ENCODE measurements at places on chromosomes 1 and 21.

GRCh38 chr1:84712276-84712874 is 22.1 kb upstream of the SSX2IP start:
- DNase-seq, result no peak

DNA sequence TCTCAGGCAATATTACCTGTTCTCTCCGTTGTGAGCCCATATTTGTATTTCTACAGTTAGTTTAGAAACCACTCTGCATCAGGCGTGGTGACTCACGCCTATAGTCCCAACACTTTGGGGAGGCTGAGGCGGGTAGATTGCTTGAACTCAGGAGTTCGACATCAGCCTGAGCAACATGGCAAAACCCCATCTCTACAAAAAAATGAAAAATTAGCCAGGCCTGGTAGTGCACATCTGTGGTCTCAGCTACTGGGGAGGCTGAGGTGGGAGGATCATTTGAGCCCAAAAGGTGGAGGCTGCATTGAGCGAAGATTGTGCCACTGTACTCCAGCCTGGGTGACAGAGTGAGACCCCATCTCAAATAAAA is 19.7 kb upstream of the ID3 start:
- DNase-seq, result no peak

DNA sequence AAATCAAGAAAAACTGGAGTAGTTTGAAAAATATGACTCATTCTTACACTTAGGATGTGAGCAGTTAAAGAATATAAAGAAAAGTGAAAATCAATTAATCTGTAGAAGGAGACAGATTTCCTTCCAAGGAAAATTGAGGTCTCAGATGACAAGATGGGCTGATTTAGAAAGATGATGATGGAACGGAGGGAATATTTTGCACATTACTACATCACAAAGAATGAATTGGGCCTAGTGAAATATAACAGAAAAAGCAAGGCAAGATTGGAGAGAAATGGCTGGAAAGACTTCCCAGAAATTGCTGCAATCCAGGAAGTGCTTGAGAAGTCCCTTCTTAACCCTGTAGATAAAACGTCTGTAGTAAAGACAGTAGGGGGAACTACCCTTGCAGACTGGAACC is 169.1 kb upstream of the SYT6 start:
- no peak for DNase-seq

GRCh38 chr1:109757936-109758786 is 5.6 kb downstream of the EPS8L3 start:
- no peak for DNase-seq

- no peak for DNase-seq
Observed at GRCh38 chr1:240878631-240879030, 266.7 kb upstream of the GREM2 start.

- DNase-seq, result no peak
Observed at GRCh38 chr1:28258628-28259251, 578 bp upstream of the SESN2 start.

GRCh38 chr1:207033302-207033701 is 746 bp upstream of the C1orf116 start:
- no peak for DNase-seq

- no peak for DNase-seq
Observed at GRCh38 chr21:44695641-44696040, 1.3 kb upstream of the KRTAP10-12 start.

DNA sequence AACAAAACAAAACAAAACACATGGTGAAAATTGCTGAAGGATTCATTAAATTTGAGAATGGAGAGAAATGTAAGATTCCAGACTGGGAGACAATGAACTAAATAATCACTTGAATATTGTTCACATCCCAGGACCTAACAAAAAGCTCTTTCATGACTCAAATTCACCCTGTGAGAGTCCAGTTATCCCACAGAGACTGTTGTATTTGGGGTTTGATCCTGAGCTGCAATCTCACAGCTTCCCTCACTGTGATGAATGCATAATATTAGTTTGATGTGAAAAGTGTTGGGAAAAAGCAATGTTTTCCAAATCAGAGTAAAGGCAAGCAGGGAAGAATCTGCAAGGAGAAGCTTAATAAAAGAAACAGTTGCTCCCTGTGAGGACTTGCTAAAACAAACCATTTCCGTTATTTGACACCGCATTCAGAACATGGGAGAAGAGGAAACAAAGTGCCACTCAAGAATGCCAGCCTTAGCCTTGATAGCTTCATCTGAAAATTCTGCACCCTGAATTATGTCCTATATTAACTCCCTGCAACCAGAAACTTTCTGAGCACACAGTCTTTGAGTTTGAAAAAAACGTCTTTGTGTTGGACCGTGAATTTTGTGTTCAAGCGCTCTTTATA is 208.8 kb downstream of the DAB1 start:
- DNase-seq, result no peak

DNA sequence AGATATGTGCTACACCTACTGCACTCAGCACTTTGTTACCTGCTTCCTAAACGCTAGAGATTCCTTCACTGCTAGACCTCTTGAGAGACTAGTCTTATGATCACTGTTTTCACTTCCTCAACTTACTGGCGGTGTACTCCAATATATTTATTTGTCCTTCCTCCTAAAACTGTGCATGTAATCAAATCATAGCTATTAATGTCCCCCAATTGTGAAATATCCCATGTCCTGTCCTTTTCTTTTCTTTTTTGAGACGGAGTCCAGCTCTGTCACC is 3.4 kb downstream of the SOAT1 start:
- DNase-seq, result no peak

GRCh38 chr1:234503193-234504050 is 24.4 kb upstream of the TARBP1 start:
- DNase-seq, result no peak

DNA sequence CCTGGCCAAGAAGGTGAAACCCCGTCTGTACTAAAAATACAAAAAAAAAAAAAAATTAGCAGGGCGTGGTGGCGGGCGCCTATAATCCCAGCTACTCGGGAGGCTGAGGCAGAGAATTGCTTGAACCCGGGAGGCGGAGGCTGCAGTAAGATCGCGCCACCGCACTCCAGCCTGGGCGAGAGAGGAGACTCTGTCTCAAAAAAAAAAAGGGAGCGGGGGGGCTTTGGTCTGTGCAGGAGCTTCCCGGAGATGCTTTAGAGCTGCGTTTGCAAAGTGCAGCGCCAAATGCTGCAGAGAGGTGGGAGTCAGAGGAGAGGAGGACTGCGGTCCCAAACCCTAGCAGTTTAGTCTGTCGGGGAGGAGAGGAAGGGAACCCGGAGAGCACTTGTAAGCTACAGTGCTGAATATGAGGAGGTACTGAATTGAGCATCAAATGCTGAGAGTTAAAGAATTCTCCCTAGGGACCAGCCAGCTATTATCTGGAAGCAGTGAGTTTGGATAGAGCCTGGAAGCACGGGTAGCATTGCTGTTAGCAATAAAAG is 569 bp downstream of the FALEC start:
- DNase-seq, result no peak

DNA sequence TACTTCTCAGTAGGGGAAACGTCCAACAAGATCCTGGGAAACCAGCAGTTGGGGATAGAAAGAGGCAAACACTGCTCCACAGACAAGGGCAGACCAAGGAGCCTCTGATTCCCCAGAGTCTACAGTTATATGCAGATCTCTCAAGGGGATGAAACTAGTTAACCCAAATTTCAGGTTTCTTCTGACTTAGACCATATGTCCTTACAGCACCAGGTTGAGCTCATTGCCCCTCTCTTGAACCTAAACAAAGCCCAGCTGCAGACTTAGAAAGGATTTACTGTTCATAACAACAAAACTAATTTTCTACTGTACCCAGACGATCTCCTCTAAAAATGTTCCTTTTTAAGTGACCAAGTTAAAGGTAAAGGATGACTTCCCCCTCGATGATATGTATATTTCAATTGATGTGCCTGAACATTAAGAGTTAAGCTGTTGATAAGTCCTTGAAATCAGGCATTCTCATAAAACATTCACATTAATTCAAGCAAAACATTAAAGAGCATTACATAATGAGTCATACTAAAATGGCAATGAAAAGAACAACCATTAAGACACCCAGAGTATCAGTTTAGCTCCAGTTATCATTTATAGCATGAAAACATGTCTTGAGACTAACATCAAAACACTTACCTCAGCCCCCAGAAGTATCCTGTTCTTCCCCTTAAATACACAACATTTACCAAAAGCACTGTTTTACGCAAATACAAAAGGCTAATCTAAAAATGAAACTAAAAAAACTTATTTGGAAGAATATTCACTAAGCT is 24.1 kb downstream of the SMYD3 start:
- DNase-seq, result no peak

DNA sequence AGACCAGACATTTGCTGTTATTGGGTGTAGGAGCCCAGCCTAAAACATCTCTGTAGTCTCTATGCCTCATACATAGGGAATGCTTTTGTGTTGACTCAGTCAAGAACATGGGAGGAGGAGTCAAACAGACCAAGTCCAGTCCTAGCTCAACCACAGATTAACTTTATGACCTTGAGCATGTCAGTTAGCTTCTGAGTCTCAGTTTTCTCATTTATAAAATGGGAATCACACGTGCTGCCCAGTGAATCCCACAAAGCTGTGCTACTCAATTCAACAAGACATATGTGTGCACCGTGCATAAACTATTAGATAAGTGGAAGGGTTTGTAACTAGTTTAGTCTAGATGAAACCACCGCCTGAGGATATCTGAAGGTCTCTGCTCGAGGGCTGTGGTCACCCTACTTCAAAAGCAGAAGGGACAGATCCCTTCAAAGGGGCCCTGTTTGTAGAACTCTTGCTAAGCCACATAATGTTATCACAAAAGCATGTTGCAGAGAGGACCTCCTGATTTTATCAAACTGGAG is 109.5 kb upstream of the NFIA start:
- DNase-seq, result no peak

DNA sequence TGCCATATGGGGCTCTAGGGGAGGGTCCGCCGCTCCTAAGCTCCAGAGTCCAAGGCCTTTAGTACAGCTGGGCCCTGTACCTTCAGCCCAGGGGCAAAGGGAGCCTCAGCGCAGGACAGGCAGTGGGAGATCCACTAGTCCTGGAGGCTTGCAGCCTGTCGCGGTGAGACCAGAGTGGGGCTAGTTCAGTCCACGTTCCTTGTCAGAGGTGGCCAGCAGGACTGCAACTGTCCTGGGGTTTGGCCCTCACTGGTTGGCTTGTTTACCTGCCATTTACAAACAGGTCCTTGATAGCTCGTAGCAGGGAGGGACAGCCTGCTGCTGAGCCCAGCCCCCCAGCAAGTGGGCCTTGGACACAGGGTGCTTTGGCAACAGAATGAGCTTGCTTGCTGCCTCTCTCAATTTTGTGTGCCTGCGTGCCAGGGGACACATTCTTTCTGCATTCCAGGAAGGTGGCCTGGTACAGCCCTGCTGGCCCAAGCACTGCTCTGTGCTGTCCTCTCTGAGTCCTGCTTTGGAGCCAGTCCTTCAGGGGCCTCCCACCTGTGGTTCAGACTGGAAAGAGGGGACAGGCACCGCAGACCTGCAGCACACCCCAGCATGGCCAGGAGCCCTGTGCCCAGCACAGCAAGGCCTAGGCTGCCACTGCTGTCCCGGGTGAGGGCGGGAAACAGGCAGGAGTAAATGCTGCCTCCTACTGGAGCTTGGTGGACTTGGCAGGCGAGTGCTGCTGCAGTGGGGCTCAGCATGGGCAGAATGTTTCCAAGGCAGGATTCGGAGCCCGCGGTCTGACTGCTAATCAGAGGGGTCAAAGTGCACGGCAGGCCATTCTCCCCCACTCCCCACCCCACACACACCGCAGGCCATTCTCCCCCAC is 15.2 kb downstream of the H6PD start:
- no peak for DNase-seq
